Activated naive CD4-positive, alpha-beta T cell treated with anti-CD3 and anti-CD28 coated beads, Interleukin-2, amount 50 U/mL, for 16 hours (primary cell): ENCODE measurements at places on chromosomes 16 and 17.

- peak; percentile 70 for DNase-seq
Measured at GRCh38 chr17:77441940-77442339, 301.2 kb downstream of the SEC14L1 start.

DNA sequence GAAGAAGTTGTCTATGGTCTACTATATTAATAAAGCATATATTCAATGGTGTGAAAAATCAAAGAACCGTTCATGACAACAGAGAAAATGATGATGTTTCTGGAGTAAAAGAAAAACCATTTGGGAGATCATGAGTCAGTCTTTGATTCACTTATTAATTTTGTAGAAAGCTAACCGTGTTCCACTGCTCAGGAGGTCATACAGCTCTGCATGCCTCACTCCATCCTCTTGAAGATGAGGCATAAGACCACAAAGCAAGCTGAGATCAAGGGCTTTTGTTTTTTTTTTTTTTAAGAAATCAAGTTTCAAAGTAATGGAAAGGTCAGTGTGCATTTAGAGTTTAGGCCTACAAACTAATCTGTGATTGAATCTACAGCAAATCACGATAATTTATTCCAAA lies 206.4 kb downstream of the CEP112 start:
- DNase-seq, result no peak

- DNase-seq, result no peak
Measured at GRCh38 chr17:45667591-45668171, 116.4 kb upstream of the CRHR1 start.

DNA sequence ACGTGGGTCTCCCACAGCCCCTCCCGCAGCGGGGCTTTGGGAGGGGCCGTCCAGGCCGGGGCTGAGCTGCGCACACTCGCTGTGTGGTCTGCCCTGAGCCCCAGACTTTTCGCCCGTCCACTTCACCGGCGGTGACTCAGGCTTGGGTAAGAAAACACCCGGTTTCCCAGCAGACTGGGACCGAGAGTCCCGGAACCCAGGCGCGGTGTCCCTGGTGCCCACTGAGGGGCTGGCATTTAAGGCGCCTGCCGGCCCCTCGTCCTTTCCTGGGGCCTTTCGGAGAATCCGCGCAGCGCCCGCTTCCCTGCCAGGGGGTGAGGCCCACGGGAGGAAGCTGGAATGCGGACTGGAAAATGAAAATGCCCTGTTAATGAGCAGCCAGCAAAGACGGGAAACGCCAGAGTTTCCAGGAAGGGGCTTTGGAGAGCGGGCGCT lies 100.3 kb downstream of the C16orf95 start:
- DNase-seq, result no peak

GRCh38 chr16:28495098-28495793 lies 803 bp downstream of the APOBR start:
- DNase-seq, result no peak

- no peak for DNase-seq
Measured at GRCh38 chr16:88978608-88979346, 1.8 kb upstream of the CBFA2T3 start.

GRCh38 chr17:11485336-11486100 lies 112.8 kb upstream of the DNAH9 start:
- DNase-seq, result no peak

DNA sequence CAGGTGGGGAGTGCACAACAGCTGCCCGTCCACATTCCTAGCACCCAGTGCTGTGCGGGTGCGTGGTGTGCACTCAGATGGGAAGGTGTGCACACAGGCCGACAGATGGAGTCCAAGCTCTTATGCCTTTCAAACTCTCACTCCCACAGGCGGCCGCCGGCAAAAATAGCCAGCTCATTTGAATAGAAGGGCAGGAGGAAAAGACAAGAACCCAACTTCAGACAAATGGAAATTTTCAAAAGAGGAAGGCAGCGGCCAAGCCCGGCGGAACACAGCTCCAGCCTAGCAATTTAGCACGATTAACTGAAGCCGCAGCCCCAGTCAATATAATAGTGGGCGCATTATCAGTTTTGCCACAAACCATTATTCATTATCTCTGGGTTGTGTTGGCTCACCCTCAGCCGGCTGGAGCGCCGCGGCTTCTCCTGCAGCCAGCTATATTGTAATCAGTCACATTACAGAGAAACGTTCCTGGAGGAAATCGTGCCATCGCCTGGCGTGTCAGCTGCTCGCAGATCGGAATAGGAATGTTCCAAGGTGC lies 103.9 kb upstream of the SEC14L1 start:
- no peak for DNase-seq

- no peak for DNase-seq
Measured at GRCh38 chr17:83034525-83034924, 44.9 kb upstream of the METRNL start.

- DNase-seq, result no peak
Measured at GRCh38 chr17:41906465-41907184, 12.1 kb downstream of the ACLY start.

- DNase-seq, result no peak
Measured at GRCh38 chr17:9203771-9204425, 182.6 kb downstream of the NTN1 start.
